ENCODE measurements at places on chromosomes 3 and 15.

- DNase-seq: no peak
These were observed 30.6 kb downstream of the PSMD6 start for GRCh38 chr3:63992516-63993209.

- no peak for DNase-seq
These were observed 34.4 kb upstream of the ETV5 start for GRCh38 chr3:186143250-186143649.

DNA sequence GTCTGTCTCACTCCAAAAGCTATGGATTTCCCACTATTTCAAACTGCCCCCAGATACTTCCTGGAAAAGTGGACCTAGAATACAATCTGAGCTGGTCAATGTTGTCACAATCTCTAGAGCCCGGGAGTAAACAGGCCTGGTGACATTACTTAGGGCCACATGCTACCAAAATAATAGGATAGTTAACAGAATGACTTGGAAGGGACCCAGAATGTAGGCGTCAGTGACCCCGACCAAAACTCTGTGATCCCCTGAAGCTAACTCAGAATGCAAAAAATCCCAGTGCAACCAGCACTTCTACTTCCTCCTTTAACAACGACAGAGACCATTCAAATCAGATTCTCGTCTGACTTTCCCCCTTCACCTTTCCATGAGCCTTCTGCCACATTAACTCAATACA, 51.5 kb upstream of the CDV3 start:
- DNase-seq: no peak

- no peak for DNase-seq
These were observed 21.5 kb downstream of the SCN5A start for GRCh38 chr3:38627956-38628355.

DNA sequence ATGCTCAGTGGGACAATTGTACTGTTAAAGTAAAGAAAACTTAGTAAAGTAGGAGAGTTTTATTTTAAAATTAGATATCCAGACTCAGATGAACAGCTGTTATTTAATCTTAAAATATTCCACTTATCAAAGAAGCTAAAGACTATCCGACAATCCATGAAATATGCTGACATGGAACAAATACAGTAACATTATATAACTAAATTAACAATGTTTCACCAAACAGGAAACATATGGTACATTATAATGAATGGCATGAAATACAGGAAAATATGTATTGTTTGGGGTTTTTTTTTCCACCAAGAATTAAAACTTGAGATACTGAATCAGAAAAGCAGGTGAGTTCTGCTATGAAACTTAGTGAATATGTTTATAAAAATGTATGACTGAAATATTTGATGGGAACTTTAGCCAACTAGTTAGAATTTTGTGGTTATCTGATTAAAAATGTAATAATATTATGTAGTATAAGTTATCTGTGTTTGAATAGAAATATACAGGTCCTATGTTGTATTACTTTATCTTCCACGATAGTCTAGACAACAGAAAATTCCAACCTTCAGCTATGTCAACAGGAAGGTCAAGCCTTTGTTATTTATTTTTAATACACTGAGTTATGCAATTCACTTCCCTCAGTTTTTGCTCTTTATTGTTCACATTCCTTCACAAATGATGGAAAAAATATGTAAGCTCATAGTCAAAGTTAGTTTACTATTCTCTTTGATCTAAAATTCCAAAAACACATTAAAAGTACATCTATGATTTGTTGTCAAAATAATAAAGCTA, 72.7 kb downstream of the UACA start:
- no peak for DNase-seq

DNA sequence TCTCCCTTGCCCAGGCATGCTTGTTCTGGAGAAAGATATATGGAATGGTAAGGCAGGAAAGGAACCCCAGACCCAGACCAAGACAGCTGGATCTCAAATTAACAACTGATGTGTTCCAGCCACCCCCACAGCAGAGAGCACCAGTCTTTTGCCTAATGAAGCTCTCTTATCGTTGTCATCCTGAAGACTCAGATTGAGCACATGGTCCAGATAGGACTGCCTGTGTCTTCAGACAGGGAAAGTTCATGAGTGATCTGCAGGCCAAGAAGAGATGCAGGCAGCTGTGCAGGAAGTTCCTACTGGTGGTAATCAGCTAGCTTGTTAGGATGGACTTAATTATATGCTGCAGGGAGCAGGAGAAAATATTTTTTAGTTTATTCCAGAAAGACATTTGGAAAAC, 53.3 kb downstream of the PPP2R3A start:
- no peak for DNase-seq

- DNase-seq: no peak
These were observed 35.8 kb downstream of the IQGAP1 start for GRCh38 chr15:90423801-90424319.

- DNase-seq: no peak
These were observed 20.2 kb downstream of the CGGBP1 start for GRCh38 chr3:88038566-88038965.

DNA sequence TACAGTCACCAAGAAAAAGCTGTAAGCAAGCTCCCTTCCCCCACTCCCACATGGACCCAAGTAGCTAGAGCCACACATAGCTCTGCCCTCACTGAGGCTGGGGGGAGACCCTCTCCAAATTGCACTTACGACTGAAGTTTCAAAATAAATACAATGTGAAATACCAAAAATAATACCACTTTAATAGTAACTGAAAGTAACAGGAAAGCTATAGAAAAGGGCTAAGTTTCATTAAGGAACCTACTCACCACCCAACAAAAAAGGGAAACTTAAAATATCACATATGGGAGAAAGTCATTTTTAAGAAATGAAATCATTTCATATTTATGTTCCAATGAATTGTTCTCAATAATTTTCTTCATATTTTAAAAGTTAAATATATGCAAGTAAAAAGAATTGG, 130.4 kb upstream of the UBE2E2 start:
- DNase-seq: no peak

DNA sequence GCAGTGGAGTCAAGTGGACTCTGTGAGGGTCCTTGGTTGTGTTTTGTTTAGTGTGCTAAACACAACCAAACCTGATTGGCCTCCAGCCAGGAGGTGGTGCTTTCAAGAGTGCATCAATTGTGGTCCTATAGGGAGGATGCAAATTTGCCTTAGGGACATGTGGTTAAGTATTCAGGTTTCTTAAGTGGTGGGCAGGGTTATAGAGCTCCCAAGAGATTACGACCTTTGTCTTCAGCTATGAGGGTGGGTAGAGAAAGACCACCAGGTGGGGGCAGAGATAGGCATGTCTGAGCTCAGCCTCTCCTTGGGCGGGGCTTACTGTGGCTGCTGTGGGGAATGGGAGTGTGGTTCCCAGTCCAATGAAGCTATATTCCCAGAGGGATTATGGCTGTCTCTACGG, 186.6 kb downstream of the SQOR start:
- DNase-seq: no peak

- DNase-seq: no peak
These were observed 382.4 kb upstream of the GBE1 start for GRCh38 chr3:82143661-82144412.

- no peak for DNase-seq
These were observed 38.4 kb downstream of the CMC1 start for GRCh38 chr3:28279770-28280169.

- no peak for DNase-seq
These were observed 452.5 kb downstream of the RAP2B start for GRCh38 chr3:153614563-153614962.

DNA sequence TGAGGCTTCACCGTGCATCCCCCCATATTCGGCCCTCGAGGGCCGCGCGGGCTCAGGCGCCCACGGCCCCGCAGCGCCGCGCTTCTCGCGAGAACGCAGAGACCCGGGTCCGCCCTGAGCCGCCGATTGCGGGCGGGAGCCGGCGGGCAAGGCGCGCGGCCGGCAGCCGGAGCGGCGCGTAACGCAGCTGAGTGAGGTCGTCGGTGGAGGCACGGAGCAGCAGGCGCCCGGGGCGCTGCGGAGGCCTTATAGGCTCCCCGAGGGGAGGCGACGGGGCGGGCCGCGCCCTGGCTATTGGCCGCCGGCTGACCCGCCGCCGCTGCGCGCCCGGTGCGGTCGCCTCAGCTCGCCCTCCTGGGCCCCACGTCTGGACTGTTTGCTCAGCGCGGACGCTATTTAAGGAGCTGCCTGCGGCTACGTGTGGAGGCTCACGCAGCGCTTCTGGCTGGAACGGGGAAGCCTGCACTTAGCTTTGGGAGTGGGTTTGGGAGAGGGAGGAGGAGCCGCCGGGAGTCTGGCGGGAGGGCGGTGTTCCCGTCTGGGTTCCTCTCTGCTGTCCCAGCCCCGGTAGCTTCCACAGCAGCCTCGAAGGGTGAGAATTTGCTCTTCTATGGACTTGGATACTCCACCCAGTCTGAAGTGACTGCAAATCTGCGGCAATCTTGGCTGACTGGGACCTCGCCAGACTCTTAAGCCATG, at the start of gene PLOD2:
TSS of gene PLOD2 (minus strand) at position 221 of the 699 bp plus-strand sequence. CDS start at position 26, 195 bp downstream.
- DNase-seq: peak; percentile 90

DNA sequence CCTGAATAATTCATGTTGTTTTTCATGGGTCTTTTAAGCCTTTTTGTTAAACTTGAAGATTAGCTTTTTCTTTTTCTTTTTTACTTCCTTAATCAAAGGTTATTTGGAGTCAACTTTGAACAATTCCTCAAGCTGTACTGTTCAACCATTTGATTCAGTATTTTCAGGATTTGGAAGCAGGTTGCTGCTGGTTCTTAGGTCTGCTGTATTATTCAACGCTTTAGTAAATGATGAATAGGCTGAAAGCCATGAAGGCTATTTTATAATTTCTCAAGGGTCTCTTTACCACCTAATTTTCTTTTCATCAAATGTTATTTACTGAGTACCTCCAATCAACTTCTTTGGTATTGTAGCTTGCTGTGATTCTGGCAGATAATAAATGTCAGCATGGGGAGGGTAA, 45.8 kb upstream of the KBTBD8 start:
- no peak for DNase-seq

DNA sequence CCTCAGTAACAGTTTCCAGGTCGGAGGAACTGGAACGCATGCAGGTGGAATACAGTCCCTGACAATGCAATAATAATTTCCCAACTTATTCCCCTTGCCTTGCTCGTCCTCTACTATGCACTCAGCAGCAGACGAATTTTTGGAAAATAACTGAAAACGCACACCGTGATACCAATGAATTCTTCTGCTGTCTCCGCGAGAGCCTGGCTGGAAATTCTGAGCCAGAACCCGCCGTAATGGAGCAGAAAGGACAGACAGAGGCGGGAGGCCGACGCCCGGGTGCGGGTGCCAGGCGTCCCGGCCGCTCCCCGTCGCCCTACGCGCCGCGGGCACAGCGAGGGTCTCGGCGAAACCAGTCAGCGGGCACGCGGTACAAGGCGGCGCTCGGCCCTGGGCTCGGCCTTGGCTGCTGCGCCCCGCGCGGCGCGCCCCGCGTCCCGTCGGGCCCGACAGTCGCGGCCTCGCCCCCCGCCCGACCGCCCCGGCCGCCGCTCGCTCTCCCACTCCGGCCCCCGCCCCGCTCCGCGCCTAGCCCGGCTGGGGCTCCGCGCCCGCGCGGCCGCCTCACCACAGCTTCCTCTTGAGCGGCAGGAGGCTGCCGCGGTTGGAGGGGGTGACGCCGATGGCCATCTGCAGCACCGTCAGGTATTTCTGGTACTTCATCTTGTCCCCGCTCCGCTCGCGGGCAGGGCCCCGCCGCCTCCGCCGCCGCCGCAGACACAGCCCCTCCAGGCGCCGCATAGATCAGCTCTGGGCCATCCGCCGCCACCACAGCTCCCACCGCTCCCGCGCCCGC, 114.5 kb upstream of the GOLGA8J start:
- peak; percentile 45 for DNase-seq

DNA sequence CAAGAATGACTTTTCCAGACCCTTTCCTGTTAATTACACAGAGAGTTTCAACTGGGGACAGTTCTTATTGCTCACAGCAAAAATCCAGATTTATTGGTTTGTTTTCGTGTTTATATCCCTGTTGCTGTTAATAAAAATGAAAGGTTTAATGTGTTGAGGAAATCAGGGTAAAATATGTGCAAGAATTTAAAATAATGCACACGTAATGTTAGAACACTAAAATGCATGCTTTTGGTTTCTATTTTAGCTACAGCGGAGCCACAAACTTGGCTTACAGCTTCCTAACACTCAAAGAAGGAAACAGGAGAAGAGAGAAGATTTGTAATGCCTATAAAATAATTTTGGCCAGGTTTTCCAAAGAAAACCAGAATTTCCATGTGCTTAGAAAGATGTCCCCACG, 62.7 kb downstream of the CASR start:
- DNase-seq: no peak

DNA sequence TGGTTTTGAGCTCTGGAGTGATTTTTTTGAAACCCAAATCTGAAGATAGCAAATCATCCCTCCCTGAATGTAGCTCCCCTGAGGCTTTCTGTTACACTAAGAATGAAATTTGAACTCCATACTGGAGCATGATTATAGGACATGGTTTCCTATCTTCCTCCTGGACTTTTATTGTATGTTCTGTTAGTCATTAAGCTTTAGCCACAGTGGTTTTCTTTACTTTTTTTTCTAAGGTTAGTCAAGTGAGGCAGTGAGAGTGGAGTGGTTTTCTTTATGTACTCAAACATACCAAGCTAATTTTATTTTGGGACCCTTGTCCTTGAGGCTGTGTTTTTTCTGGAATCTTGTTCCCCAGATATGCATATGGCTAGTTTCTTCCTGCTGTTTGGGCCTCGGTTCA, 55.2 kb upstream of the FRMD4B start:
- no peak for DNase-seq

DNA sequence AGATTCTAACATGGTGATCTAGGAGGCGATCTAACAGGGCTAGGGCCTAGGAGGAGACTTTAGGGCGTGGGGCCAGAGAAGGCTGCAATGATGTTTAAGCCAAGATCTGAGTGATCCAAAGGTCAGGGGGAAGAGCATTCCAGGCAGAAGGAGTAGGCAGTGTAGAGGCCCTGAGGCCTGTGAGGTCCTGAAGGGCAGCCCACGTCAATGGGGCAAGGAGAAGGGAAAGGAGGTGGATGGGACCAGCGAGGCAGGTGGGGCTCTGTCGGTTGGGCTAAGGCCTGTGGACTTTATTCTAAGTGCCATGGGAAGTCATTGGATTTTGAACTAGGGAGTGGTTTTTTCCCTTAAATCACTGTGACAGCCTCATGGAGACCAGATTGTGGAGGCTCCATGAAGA, 10.2 kb upstream of the DNAH1 start:
- no peak for DNase-seq

GRCh38 chr15:95843241-95843910, 487.1 kb upstream of the NR2F2 start:
- DNase-seq: no peak

GRCh38 chr15:68354923-68355322, 77.0 kb downstream of the ITGA11 start:
- no peak for DNase-seq

GRCh38 chr15:90160781-90161727, 40.1 kb upstream of the SEMA4B start:
- no peak for DNase-seq

DNA sequence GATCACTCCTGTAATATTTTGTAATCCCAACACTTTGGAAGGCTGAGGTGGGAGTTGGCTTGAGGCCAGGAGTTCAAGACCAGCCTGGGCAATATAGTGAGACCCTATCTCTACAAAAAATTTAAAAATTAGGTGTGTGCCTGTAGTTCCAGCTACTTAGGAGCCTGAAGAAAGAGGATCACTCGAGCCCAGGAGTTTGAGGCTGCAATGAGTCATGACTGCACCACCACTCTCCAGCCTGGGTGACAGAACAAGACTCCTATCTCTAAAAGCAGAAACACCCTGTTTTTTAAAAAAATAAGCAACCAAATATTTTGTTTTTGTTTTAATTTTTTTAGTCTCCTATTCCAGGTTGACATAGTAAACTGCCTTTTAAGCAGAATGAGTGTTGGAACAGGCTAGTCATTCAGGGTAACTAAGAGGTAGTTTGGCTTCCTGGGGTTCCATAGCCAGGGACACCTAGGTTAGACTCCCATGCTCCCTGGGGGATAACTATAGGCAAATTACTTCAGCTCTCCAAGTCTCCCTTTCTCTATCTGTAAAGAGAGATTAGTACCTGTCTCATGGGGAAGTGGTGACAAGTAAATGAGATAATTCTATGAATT, 114.6 kb upstream of the C15orf61 start:
- no peak for DNase-seq

Data from right forelimb (tissue), 1 donor.